ENCODE measurements at places on chromosomes 7 and 10. TPM values are rescaled to one million over a fixed set of nuclear protein-coding genes. Genes with fewer than 3 reads are reported as not detected.

The DDX56 gene
- total RNA-seq: 56.2 TPM

The MYL10 gene
- not detected for total RNA-seq

The GPR85 gene
- total RNA-seq: 0.77 TPM

The CH25H gene
- total RNA-seq: not detected

The COL26A1 gene
- total RNA-seq: not detected

The PANK1 gene
- 8.4 TPM for total RNA-seq

The NYAP1 gene
- under 0.01 TPM for total RNA-seq

The HNRNPA2B1 gene
- 62.7 TPM for total RNA-seq
